NCI-H187 treated with DMSO at 0.1 percent for 48 hours (cell line): ENCODE measurements at places on chromosomes 12 and 14.

GRCh38 chr14:50022661-50023060 lies 93.7 kb downstream of the VCPKMT start:
- no peak for DNase-seq

GRCh38 chr12:81863406-81863805 lies 104.3 kb upstream of the PPFIA2 start:
- DNase-seq = no peak

DNA sequence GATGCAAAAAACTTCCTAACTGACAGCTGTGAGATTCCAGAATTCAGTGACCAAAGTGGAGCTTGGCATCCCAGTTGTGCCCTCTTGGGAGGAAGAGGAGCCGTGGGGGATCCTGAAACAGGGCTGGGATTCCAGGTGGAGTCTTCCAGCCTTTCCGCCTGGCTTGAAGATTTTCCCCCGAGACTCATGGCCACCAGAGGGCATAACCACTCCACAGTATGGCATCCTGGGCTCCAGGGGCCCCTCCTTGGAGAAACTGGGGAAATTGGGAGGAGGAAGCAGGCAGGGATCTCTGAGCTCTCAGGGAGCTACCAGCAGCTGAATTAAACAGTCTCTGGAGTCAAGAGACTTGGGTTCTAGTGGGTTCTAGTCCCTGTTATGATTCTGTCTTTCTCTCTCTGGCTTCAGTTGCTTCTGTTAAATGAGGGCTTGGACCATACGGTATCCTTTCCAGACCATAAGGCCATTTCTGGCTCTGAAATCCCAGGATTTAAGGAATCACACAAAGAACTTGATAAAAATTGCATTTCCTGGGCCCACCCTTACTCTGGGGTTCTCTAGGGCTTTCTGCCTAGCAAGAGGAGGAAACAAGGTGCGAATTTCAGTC lies 2.6 kb upstream of the TAMALIN start:
- DNase-seq = no peak

- DNase-seq = no peak
Measured at GRCh38 chr12:102800565-102800964, 116.5 kb downstream of the PAH start.

DNA sequence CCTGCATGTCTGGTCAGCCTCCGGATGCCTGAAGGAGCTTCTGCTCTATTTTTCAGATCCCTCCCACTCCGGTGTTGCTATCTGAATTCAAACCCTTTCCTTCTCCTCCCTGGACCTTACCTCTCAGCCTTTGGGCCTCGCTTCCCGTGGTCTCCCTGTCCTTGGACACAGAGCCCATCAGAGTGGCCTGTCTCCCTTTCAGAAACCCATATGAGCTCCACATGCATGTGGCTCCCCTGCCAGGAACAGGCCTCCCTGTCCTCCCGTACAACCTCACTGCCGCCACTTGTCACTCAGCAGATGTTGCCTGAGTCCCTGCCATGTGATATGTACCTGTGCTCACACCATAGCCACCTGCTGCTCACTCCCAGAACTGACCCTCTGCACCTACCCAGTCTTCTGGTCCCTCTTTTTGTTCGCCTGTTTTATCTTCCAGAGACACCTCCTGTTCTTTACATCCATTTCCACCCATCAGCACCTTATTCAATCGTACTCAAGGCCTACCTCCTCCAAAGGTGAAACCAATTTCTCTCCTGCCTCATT lies 182.5 kb downstream of the ZFP36L1 start:
- no peak for DNase-seq

DNA sequence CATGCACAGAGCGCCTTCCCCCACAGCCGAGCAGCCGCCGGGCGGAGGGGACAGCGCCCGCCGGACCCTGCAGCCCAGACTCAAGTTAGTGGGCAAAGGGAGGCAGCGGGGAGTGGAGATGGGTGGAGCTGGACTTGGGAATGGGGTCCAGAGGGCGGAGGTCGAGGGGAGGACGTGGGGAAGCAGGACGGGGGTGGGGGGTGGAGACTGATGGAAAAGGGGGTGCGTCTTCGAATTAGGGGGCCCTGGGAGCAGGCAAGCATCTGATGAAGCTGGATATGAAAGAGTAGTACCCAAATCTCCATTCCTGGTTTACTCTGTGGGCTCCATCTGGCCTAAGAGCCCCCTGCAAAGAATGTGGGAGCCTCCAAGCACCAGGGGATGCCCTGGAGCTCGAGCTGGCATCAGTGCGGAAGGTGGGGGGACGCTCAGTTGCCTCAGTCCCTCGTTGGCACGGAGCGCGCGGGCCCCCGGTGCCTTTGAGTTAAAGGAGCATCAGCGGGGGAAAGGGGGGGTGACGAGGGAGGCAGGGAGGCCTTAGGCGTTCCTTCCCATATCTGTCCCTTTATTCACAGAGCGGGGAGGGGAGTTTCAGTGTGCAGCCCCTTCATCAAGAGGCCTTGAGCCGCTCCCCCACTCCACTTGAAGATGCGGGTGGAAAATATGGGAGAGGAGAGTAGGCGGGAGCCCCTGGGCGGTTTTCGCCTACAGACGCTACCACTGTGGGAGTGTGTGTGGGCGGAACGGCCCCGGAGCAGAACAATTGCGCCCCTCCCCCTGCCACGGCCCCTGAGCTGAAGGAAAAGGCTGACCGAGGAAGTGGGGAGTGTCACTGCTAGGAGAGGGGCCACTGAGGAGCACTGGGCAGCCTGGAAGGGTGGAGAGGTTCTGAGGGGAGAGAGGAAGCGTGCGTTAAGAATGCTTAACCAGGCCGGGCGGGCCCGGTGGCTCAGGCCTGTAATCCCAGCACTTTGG lies 644 bp downstream of the NAB2 start:
- no peak for DNase-seq

GRCh38 chr14:100609941-100610391 lies 22.7 kb upstream of the BEGAIN start:
- DNase-seq = no peak

DNA sequence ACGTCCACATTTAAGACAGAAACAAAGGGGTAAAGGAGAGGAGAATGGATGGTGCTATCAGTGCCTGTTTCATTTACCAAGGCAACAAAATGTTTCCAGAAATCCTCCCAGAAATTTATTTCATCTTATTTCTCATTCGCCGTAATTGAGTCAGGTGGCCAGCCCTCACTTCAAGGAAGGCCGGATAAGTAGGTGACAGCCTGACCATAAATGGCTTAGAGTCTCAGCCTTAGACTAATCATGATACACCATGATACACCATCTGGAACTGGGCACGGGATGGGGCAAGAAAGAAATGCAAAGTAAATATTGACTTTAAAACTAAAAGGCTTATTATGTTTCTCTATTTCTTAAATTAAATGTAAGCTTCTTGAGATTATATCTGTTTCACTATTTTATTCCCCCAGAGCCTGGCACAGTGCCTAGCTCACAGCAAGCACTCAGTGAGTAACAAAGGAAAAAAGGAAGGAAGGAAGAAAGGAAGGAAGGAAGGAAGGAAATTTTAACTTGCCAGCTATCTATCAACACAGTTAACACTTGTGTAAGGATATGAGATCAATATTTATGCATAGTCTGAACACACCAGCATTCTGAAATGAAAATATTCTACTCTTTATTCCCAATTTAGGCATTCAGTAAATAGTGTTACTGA lies 106.1 kb upstream of the FSCB start:
- DNase-seq = no peak

DNA sequence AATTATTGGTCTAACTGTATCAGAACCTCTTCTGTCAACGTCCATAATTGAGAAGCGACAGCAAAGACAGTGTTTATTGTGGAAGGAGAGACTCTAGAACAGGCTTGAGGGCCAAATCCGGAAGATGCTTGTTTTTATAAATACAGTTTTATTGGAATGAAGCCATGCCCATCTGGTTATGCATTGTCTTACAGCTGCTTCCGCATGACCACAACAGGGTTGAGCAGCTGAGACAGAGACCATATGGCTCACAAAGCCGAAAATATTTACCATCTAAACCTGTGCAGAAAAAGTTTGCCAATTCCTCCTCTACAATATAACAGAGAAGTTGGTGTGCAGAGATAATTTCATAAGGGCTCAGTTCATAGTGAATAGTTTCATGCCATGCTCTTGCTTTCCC lies 24.5 kb downstream of the PRKAB1 start:
- DNase-seq = no peak
